ENCODE measurements at places on chromosomes 1 and 21. TPM values are rescaled to one million over a fixed set of nuclear protein-coding genes. Genes with fewer than 3 reads are reported as not detected.

OSBPL9 gene
- total RNA-seq: 32.5 TPM

MYBPH gene
- total RNA-seq: not detected

CRYBG2 gene
- not detected for total RNA-seq

ARHGEF16 gene
- 0.33 TPM for total RNA-seq

CPT2 gene
- total RNA-seq: 41.2 TPM

CELA2A gene
- 1.3 TPM for total RNA-seq

GRIK3 gene
- 0.61 TPM for total RNA-seq

INSRR gene
- total RNA-seq: 0.04 TPM

CFHR2 gene
- not detected for total RNA-seq

OR2L8 gene
- total RNA-seq: not detected

HAO2 gene
- total RNA-seq: not detected

TSTD1 gene
- total RNA-seq: 17.0 TPM

AVPR1B gene
- total RNA-seq: not detected

HSF2BP gene
- not detected for total RNA-seq

TESK2 gene
- total RNA-seq: 1.7 TPM

ACTL8 gene
- total RNA-seq: not detected

RPTN gene
- not detected for total RNA-seq

CFHR3 gene
- total RNA-seq: not detected

SMIM11 gene
- 3.3 TPM for total RNA-seq

SRGAP2B gene
- total RNA-seq: 9.1 TPM

TAS1R1 gene
- total RNA-seq: not detected

LYPD8 gene
- total RNA-seq: not detected

TFF2 gene
- total RNA-seq: not detected

TMEM81 gene
- total RNA-seq: 2.1 TPM

HSPG2 gene
- 302 TPM for total RNA-seq

HCRTR1 gene
- total RNA-seq: 0.42 TPM

ACTA1 gene
- total RNA-seq: 8,188 TPM

HNRNPCL2 gene
- not detected for total RNA-seq

TPTE gene
- not detected for total RNA-seq

CYP2J2 gene
- total RNA-seq: 176 TPM

SPRR2F gene
- not detected for total RNA-seq

SELE gene
- 2.7 TPM for total RNA-seq

CFAP107 gene
- not detected for total RNA-seq

All from heart right ventricle (tissue), 16 donors.